Iris pigment epithelial cell (primary cell): ENCODE measurements at places on chromosomes 3 and 15.

GRCh38 chr3:143122089-143122430 lies 2.5 kb downstream of the CHST2 start:
- DNase-seq: no peak

- peak; percentile 85 for DNase-seq
Observed at GRCh38 chr3:78878011-78878410, 889.8 kb downstream of the ROBO1 start.

- DNase-seq: peak; percentile 28
Observed at GRCh38 chr15:75928680-75929608, 25.3 kb downstream of the FBXO22 start.

DNA sequence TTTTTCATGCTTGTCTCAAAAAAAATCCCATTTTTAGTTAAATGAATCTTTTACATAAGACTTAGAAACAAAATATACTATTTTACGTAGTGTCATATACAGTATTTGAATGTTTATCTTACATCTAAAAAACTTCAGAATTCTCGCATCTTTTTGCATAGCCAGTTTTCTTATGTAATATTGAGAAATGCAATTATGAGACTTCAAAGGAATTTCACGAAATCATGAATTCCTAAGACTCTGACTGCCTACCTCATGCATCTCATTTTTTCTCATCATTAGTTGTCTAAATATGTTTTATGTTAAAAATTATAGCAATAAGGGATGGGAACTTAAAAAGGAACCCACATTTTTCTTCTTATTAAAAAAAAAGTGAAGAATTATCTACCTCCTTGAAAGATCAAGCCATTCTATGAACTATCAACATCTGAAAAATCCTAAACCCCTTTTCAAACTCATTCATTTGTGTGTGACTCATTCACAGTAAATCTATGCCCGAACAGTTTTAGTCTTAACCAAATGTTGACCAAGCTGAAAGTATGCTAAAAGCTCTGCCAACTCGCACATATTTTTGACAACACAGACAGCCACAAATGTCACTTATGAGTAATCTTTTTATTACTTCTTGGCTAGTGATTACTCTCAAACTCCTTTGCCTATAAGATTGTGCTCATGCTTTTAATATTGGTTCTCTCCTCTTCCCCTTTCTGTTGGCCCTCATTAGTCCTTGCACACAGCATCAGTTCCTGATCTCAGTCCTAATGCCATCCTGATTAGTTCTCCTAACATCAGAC lies 115.9 kb downstream of the DCLK3 start:
- DNase-seq: peak; percentile 90

DNA sequence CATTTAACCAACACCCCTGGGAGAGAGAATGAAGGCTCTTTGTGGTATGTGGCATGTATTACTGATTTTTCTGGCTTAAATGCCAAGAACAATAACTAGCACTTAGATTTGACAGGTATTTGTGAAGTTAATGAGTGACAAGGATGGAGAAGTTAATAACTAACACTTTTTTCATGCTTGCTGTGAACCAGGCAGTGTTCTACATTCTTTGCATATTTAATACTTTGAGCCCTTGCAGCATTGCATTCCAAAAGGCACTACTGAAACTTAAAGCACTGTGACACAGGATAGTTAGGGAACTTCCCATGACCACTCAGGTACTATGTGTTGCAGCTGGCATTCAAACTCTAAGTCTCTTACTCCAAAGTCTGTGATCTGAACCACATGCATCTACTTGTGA lies 650.6 kb downstream of the ZPLD1 start:
- DNase-seq: no peak

DNA sequence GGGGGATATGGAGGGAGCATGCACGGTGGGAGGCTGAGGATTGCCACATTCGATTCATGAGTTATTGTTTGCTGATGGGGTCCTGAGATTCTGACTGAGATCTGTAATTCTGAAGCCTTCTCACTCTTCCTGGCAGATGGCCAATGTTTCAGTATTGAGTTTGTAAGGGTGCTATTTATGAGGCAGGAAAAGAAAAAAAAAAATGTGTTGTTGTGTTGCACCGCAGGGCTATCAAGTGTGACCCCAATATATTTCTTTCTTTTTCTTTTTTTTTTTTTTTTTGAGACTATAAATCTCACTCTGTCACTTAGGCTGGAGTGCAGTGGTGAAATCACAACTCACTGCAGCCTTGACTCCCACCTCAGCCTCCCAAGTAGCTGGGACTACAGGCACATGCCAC lies 3.2 kb upstream of the SENP2 start:
- DNase-seq: peak; percentile 17

- no peak for DNase-seq
Observed at GRCh38 chr3:87122766-87123165, 104.3 kb upstream of the CHMP2B start.

GRCh38 chr15:25525741-25526140 lies 86.9 kb upstream of the UBE3A start:
- no peak for DNase-seq

- DNase-seq: no peak
Observed at GRCh38 chr3:135967867-135968266, 2.3 kb downstream of the PPP2R3A start.

- DNase-seq: no peak
Observed at GRCh38 chr15:80186597-80186996, 33.8 kb downstream of the FAH start.

DNA sequence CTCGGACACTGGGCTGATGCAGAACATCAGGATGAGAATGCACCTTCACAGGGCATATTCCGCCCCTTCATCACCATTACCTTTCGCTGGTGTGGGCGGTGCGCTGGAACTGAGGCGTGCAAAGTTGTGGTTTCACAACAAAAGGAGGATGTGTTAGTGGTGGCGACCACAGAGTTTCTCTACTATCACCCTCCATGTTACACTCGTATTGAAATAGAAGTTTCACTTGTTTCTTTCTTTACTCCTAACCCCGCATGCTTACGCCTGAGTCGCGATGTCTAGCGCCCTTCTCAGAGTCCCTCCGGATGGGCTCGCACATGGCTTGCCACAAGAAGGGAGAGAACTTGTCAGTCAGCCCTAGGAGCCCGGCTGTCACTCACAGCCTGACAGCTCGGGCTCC lies 148.7 kb downstream of the GABRB3 start:
- DNase-seq: no peak

DNA sequence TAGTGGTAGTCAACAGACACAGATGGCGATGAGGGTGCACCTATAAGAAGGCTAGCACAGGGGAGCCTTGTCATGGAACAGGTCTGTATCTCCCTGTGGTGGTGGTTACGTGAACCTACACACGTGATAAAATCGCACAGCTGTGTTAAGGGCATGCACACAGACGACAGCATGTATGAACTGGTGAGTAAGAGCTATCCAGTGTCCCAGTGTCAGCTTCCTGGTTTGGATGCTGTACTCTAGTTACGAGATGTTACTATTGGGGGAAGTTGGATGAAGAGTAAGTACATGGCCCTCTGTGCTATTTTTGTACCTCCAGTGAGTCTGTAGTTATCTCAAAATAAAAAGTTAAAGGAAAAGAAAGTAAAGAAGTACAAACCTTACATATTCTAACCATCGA lies 38.2 kb downstream of the MTMR10 start:
- no peak for DNase-seq

- peak; percentile 96 for DNase-seq
Observed at GRCh38 chr15:82129761-82130160, 83.9 kb upstream of the MEX3B start.

- no peak for DNase-seq
Observed at GRCh38 chr3:169641167-169641566, 22.3 kb downstream of the MECOM start.

- DNase-seq: no peak
Observed at GRCh38 chr3:60720736-60721135, 530.5 kb downstream of the FHIT start.

GRCh38 chr3:138608322-138609135 lies at the start of gene FAIM:
Gene FAIM, plus strand, starts transcription at chr3:138608771. Its CDS starts 10,956 bp downstream, at chr3:138619727.
- DNase-seq: peak; percentile 71

DNA sequence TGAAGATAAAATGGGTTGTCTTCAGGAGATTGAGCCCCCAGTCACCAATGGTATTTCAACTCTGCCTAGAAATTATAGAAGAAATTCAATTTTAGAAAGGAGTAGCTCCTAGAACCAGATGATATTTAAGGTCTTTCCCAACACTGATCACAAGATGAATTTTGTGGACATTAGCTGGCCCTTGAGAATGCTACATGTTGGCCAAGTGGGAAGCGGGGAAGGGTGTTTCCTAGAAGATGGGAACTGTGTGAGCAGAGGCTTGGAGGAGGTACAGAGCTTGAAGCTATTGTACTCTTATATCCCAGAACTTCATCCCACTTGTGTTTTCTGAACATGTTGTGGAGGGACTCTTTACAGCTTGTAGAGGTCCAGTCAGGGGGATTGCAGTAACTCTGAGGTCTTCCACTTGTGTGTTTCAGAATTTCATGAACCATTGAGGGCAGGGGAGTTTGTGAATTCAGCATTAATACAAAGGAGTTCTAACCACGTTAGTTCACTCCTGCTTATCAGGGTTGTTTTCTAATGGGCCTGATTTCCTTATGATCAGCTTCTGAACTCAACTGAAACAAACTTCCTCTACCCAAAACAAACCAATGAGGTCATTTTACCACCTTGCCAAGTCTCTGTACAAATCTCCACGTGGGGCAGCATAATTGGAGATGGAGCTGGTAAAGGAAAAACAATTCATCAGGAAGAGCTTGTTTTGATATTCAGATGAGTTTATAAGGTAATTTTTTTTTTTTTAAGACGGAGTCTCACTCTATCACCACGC lies 152.6 kb upstream of the TPM1 start:
- DNase-seq: peak; percentile 66
